ENCODE measurements at places on chromosomes 4 and X.

DNA sequence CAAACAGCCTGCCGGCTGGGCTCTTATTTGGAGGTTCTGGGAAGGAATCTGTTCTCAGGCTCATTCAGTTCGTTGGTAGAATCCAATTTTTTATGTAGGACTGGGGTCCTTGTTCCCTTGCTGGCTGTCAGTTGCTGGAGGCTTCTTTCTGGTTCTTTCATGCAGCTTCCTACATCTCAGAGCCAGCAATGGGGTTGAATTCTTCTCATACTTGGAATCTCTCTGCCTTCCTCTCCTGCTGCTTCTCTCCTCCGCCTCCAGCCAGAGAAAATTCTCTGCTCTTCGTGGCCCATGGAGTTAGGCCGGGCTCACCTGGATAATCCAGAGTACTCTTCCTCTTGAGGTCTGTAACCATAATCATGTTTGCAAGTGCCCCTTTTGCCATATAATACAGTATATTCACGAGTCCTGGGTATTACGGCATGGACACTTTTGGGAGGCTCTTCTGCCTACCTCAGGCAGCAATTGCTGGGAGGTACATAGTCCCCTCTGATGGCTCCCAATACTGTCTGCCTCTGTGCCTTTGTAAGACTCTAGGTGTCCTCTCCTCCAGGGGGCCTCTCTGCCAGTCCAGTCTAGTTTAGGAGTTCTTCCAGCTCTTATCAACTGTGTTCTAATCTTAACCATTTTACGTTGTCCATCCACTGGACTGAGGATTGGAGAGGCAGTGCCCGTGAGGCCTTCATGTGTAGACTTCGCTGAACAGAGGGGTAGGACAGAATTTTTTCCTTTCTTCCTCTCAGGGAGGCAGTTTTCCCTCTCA lies 2.2 kb downstream of the TRMT44 start:
- DNase-seq: no peak

DNA sequence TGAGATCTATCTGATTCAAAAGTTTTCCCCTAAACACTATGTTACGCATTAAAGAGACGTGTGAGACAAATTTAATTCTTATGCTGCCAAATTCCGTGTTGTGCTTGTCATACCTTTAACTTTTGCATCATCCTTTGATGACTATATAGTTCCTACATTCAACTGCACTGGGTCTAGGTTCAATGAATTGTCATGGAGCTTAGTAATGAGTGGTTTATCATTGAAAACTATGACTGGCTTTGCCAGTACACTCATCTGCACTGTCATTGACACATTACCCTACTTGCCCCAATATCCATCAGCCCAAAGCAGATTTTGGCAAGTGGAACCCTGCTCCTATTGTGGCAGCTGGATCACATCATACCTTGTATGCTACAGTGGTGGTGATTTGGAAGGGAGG lies 882.9 kb upstream of the SLIT2 start:
- no peak for DNase-seq

DNA sequence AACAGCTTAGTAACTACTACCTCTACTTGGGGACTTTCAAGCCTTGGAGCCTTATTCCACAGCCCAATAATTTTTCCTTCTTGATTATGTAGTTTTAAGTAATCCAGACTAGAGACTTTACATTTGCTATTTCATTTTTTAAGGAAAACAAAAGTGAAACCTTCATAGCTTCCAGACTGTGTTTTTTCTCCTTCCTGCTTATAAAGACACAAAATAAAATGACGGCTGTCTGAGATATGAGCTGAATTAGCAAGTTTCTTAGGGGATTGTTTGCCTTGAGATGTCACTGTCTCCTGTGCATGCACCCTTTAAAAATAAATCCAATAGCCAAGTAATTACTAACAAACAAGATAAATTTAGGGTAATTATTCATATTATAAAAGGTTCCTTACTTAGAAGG lies 78.8 kb upstream of the PACRGL start:
- no peak for DNase-seq

GRCh38 chr4:138919094-138919936 lies 96.3 kb upstream of the NOCT start:
- DNase-seq: peak; percentile 21

DNA sequence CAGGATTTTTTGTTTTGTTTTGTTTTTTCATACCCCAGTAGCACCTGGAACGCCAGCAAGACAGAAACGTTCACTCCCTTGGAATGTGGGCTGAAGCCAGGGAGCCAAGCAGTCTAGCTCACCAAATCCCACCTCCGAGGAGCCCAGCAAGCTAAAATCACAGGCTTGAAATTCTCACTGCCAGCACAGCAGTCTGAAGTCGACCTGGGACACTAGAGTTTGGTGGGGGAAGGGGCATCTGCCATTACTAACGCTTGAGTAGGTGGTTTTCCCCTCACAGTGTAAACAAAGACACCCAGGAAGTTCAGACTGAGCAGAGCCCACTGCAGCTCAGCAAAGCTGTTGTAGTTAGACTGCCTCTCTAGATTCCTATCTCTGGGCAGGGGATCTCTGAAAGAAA lies 99.6 kb upstream of the FGF16 start:
- DNase-seq: no peak

DNA sequence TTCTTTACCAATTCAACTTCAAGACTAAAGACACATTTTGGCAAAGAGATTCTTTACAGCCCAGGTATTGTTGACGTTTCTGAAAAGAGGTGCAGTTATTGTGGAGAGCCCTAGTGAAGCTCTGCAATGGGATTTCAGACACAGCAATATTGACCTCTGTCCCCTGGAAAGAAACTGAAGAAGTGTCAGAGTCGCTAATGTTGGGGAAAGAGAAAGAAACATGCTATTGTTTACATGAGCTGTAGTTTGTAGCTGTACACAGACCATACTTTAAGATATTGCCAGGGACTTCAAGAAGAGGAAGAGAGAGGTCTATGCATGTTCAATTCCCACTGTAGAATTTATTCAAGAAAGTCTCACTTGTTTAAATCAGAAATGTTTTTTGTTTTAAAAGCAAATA lies 497.3 kb upstream of the BOD1L1 start:
- no peak for DNase-seq

DNA sequence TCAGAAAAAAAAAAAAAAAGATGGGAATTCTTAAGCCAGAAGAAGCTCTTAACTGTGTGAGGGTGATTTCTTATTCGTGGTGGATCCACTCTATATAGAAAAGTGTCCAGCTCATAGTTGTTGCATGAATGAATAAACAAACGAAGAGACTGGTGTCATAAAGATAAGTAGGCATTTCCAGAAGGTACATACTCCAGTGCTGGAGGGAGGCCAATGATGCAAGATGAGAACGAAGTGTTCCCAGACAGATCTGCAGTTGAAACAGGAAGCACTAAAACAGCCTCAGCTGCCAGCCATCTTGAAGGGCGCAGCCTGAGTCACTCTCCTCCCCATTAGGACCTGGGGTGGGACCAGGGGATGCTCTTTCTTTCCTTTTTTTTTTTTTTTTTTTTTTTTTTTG lies 47.4 kb upstream of the HOPX start:
- no peak for DNase-seq

DNA sequence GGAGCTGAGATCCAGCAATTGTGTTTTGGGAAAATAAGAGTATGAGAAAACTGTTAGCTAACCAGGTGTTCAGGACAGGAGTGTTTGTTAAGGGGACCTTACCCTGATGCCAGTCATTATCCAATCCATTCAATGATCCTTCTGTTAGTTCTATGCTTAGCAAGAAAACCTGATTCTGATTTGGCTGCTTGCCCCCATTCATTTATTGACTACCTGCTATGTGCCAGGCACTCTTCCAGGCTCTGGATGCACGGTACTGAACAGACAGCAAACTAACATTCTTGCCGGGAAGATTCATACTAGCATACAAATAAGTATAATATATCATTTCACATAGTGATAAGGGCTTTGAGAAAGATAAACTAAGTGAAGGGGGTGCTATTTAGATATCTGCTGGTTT lies 1.0 kb upstream of the MECP2 start:
- DNase-seq: no peak

All from T-helper 9 cell (primary cell).